Bronchial epithelial cell (primary cell): ENCODE measurements at places on chromosomes 7 and 10. TPM values are rescaled to one million over a fixed set of nuclear protein-coding genes. Genes with fewer than 3 reads are reported as not detected.

DNA sequence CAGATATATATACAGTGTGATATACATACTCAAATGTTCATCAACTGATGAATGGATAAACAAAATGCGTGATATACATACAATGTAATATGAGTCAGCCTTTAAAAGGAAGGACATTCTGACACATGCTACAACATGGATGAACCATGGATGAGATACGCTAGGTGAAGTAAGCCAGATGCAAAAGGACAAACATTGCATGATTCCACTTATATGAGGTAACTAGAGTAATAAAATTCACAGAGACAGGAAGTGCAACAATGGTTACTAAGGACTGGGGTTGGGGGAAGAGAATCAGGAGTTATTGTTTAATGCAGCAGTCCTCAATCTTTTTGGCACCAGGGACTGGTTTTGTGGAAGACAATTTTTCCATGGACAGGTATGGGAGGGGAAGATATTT, 47.3 kb upstream of the PIK3AP1 start:
- DNase-seq, result peak; percentile 42

ZNF365 gene
- total RNA-seq, result 1.3 and 7.2 TPM in 2 replicates

DNA sequence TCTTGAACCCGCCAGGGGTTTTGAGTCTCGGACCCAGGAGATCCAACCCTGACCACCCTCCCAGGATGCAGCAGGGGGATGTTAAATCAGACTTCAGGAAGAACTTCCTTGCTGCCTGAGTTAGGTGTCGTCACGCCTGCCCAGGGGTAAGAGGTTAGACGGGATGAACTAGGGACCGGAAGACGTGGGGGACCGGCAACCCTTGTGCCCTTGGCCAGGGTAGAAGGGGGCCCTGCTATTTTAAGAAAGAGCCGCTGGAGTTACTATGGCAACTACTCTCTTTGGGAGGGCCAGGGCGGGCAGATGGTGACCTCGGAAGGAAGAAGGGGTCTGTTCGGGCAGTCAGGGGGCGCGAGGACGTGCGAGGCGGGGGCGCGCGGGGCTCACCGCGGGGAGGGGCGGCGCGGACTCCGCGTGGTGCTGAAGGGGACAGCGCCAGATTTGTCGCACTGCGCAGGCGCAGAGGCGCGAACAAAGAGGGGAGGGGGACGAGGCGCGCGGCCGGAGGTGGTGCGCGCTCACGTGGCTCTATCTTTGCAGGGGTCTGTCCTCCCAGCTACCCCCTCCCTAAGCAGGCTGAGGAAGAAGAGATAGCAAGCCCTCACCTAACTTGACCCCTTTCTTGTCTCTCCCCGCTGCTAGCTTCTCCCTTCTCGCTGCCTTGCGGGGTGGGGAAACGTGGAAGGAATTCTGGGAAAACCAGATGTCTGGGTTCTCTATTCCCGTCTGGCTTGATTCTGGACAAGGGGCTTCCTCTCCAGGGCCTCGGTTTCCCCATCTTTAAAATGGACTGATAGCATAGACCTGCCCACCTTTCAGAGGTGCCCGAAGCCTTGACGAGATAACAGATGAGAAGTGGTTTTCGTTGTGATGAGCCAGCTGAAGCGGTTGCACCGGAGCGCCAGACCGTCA, 940 bp upstream of the PSD start:
- DNase-seq, result no peak

GHRHR gene
- not detected in 2 replicates for total RNA-seq

KDM7A gene
- 14.7 and 22.1 TPM in 2 replicates for total RNA-seq

KCNH2 gene
- under 0.01 and 0.13 TPM in 2 replicates for total RNA-seq

GRCh38 chr10:2282202-2282601, 544.9 kb upstream of the ADARB2 start:
- DNase-seq, result no peak

ZNF736 gene
- 8.7 and 9.7 TPM in 2 replicates for total RNA-seq

SFTPA2 gene
- not detected in 2 replicates for total RNA-seq

- no peak for DNase-seq
Observed at GRCh38 chr7:108419961-108420908, 36.0 kb downstream of the NRCAM start.

DNA sequence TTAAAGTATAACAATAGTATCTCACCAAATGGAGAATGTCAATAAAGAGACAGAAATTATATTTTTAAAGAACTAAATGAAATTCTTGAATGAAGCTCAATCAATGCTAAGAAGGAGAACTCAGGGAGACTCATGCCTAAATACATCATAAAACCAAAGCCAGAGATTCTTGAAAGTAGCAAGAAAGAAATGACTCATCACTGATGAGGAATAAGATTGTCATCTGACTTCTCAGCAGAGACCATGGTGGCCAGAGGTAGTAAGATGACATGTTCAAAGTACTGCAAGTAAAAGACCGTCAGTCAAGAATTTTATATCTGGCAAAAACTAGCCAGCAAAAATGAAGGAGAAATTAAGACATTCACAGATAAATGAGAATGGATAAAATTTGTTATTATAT, 399.0 kb downstream of the GRID1 start:
- peak; percentile 89 for DNase-seq

DNA sequence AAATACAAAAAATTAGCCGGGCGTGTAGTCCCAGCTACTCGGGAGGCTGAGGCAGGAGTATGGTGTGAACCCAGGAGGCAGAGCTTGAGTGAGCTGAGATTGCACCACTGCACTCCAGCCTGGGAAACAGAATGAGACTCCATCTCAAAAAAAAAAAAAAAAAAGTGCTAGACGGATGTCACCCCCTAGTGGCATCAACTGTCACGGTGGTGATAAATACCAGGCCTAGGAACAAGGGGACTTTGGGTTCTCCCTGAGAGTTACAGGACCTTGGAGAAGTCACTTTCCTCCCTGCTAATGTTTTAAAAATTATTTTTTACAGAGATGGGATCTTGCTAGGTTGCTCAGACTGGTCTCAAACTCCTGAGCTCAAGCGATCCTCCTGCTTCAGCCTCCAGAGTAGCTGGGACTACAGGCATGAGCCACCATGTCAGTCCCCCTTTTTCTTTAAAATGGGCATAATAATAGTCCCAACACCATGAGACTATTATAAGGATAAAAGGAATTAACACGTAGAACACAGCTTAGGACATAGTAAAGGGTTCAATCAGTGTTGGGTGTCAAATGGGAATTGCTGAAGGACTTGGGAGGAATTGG, 2.6 kb upstream of the TMEM130 start:
- no peak for DNase-seq

INHBA gene
- total RNA-seq, result 1.3 and 5.0 TPM in 2 replicates

C10orf62 gene
- total RNA-seq, result under 0.01 TPM in 1 of 2 replicates, not detected in the other

- DNase-seq, result no peak
Observed at GRCh38 chr7:91047636-91048035, 216.6 kb upstream of the FZD1 start.

DNA sequence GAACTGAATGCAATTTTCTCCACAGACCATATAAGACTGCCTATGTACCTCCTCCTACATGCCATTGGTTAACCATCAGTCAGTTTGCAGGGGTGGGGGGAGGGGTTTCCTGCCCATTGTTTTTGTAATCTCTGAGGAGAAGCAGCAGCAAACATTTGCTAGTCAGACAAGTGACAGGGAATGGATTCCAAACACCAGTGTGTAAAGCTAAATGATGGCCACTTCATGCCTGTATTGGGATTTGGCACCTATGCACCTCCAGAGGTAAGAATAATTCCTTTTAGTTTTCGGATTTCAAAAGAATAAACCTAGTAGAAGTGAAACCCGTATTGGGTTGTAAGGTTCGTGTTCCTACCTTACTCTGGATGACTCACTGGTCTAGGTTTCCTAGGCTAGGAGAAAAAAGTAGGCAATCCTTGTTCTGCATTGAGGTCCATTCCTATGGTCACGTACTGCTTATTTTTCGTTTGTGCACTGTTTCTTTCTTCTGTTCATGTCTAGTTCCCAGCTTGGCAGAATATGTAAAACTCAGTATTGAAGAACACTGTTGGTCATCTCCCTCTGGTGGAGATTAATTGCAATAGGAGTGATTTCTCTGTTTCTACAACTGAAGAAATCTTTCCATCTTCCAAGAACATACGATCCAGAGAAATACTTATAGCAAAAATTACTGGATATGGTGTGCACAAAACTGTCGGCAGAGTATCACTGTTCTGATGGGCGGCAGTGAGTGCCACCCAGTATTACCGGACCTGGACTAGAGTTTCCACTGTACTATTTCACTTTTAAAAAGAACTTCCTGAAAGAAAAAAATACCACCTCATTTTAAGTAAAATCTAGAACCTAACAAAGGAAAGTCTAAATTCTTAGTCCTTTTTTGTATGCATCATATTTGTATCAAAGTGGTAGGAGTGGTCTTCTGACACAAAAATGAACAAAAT, at the start of gene AKR1C3:
Gene AKR1C3, plus strand, starts transcription at position 150 of the 941 bp plus-strand sequence. Its CDS starts 31 bp downstream, at position 181.
- peak; percentile 87 for DNase-seq

DNA sequence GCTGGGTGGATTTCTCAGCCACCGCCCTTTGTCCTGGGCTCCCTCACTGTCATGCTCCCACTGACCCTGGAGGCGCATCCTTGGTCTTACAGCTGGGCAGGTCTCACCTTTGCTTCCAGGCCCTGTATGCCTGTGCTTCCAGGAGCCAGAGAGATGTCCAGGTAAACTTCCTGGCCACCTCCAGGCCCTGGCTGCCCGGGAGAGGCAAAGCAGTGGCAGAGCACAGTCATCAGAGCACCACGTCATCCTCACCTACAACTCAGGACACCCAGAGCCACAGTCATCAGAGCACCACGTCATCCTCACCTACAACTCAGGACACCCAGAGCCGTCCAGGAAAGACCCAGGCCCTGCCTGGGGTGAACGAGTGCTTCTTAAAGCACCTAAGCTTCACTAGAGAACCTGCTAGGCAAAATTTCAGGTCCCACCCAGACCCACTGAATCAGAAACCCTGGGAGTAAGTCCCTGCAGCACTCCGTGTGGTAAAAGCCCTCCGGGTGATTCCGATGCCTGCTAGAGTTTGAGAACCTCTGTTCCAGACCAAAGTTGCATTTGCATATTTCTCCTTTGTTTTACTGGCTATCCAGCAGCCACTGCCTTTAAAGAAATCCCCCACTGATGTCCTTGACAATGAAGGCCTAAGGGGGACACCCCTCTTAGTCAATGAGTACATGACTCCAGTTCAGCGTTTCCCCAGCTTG, 62.3 kb downstream of the DLG5 start:
- DNase-seq, result peak; percentile 54
